GM10248 (cell line): ENCODE measurements at places on chromosomes 2 and 18.

DNA sequence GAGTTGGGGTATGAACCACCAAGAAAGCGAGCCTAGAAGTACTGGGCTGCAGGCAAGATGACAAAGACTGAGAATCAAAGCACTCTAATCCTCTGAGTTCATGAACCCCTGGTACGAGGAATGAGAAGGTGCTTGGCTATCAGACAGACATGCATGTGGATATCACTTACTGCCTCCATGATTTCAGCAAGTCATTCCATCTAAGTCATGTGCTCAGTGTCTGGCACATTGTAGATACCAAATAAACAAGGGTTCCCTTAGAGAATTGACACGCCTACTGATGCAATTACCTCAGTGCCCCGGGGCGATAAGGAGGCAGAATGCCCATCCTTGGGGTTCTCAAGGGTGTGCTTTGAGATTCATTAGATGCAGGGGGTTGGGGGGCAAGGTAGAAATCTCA lies 125.6 kb upstream of the PKDCC start:
- no peak for DNase-seq

DNA sequence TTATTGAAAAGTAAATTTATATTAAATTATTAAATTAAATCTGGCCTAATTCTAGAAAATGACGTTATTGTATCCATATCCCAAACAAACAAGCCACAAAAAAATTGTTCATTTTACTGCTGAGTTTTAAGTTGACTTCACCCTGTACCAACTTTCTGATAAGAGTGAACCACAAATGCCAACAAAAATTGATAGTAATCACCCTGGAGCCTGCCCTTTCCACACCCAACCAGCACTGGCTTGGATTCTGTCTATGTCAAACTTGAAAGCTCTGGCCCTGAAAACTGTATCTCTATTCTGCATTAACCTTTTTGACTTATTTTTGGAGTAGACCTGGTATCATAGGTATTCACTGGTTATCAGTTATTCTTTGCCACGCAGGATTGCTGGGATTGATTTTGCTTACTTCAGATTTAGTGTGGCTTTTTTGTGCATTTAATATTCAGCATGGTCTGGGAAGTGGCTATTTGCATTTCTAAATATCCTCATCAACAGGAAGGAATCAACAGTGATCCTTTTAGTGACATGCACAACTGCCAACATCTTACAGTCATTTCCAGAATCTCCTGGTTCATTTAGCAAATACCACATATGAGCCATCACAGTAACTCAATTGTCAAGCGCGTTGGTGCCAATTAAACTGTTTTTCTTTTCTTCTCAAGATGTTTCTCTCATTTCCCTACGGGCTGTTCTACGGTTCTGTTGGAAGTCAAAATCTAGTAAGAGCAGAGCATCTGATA lies 11.4 kb upstream of the SRBD1 start:
- no peak for DNase-seq

DNA sequence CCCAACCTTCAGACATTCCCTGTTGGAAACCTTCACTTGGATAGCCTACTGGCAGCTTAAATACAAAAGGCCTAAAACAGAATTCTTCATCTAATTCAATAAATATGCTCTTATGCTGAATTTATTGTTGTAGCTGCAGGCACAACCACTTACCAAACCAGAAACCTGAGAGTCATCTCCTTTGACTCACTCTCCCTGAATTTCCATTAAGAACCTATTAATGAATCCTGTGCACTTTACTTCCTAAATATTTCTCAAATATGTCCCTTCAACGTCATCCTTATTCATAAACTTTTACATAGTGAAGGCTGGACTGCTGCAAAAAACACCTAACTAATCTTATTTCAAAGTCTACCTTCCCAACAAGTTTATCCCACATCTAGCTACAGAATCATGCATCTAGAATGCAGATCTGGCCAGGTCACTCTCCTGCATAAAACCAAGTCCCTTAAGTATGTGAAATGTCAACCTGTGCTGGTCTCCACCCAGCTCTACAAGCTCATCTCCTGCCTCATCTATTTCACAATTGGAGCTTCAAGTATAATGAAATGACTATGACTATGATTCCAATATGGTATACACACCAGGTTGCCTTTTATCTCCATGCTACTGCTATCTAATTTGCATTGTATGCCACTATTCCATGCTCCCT lies 354.2 kb downstream of the ZEB2 start:
- no peak for DNase-seq

DNA sequence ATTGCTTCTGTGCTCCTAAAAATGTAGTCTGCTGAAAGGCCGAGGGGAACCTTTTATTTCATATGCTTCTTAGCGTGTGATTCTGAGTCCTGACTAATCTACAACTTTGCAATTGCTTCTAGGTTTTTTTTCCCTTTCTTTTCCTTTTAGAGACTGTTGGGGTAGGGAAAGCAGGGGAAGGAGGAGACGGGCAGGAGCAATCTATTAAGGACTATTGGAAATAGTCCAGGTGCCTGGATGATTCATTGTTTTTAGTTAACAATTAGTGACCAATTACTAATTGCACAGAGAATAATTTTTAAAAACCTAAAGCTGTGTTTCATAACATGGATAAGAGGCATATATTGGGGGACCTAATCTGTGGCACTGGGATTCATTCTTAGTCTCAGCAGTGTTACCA lies 49.4 kb upstream of the STON1 start:
- no peak for DNase-seq

- no peak for DNase-seq
Measured at GRCh38 chr18:35291166-35291565, 1.1 kb upstream of the ZSCAN30 start.

DNA sequence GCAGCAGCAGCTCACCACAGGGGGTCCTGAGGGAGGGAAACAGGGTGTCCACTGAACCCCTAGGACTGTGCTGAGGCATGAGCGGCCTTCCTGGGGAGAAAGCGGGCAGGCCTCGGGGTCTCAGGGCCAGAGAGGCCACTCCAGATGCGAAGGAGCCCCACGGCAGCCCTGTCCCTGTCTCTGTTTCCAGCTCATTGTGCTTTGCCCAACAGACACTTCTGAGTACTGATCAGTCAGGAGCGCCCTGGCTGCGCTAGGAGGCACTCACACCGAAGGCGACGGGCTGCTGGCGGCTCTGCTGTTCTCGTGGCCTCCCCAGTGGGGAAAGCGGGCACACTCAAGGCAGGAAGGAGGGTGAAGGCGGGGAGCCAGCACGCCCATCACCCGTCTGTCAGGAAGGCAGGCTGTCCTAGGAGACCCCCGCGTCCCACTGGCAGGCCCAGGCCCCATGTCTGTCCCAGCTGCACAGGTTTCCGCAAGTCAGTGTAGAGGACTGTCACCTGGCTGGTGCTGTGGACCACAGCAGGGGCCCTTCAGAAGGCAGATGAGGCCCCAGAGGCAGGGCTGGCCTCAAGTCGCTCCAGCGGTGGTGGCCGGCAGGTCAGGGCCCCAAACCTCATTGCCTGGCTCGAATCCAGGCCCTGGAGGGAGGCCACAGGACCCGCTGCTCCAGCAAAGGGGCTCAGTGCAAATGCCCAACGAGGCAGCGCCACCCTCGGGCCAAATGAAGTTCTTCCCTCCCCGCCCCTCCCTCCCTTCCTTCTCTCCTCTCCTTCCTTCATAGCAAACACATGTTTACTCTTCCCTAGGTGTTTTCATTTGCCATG lies 6.8 kb downstream of the ESPNL start:
- DNase-seq, result no peak

GRCh38 chr18:44899832-44900231 lies 219.1 kb downstream of the SETBP1 start:
- DNase-seq, result no peak

DNA sequence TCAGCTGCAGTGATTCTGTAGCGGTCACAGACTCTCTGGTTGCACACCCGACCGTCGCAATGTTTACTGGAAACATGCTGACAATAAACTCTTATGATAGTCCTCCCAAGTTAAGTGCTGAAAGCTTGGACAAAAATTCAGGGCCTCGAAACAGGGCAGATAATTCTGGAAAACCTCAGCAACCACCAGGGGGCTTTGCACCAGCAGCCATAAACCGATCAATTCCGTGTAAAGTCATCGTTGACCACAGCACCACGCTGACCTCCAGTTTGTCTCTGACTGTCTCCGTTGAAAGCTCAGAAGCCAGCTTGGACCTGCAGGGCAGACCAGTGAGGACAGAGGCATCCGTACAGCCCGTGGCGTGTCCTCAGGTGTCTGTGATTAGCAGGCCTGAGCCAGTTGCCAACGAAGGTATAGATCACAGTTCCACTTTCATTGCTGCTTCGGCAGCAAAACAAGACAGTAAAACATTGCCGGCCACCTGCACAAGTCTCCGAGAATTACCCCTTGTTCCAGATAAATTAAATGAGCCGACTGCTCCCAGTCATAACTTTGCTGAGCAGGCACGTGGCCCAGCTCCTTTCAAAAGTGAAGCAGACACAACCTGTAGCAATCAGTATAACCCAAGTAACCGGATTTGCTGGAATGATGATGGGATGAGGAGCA lies 166.1 kb downstream of the ASXL3 start:
- no peak for DNase-seq
